ENCODE measurements at places on chromosomes 12 and 14. TPM values are rescaled to one million over a fixed set of nuclear protein-coding genes. Genes with fewer than 3 reads are reported as not detected.

The GDF3 gene
- polyA plus RNA-seq = not detected

GRCh38 chr14:103897075-103897947, 30.9 kb upstream of the TDRD9 start:
- no peaks in the 10 kb centered on the region for H3K4me1 ChIP-seq
- no peak overlapping the region for H3K4me3 ChIP-seq
- no peak for DNase-seq
- no peaks in the 10 kb centered on the region for H3K27me3 ChIP-seq
- H3K36me3 ChIP-seq = no peaks in the 10 kb centered on the region

- no peak for DNase-seq
- no peak overlapping the region for H3K27ac ChIP-seq
- no peak overlapping the region for H3K4me3 ChIP-seq
- no peaks in the 10 kb centered on the region for H3K27me3 ChIP-seq
- H3K4me1 ChIP-seq = no peaks in the 10 kb centered on the region
- H3K36me3 ChIP-seq = no peaks in the 10 kb centered on the region
These were observed 460.4 kb upstream of the CCDC196 start for GRCh38 chr14:66025779-66026178.

- H3K4me1 ChIP-seq = no peaks in the 10 kb centered on the region
- no peak overlapping the region for H3K4me3 ChIP-seq
- H3K36me3 ChIP-seq = no peaks in the 10 kb centered on the region
These were observed 160.4 kb downstream of the NTF3 start for GRCh38 chr12:5592310-5592709.

- peak overlapping the region; percentile 99 for H3K27ac ChIP-seq
- H3K27me3 ChIP-seq = no peaks in the 10 kb centered on the region
- no peaks in the 10 kb centered on the region for H3K36me3 ChIP-seq
- no peak for DNase-seq
- 0 out of 2 replicates have a peak, but pooled peaks cover 3% of the 10 kb centered on the region for H3K4me1 ChIP-seq
These were observed 4.1 kb downstream of the OR10AD1 start for GRCh38 chr12:48198985-48199384.

DNA sequence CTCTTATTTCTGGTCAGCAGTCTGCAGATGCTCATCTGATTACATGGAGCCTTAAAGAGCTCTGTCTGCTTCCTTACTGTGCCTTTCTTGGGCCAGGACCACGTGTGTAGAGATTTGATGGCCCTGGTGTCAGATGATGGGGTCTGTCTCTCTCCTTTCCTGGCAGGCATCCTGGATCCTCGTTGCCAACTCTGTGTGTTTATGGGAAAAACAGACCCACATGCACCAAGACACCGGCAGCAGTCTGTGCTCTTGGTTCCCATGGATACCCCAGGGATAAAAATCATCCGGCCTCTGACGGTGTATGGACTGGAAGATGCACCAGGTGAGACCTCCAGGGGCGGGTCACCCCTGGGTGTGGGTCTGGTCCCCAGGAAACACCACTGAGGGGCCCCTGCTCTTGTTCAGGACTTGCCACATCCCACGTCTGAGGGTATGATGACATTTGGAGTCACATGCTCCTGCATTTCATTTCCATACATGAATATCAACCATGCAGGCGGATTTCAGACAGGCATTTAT, 18.5 kb upstream of the ALDH2 start:
- DNase-seq = no peak
- H3K36me3 ChIP-seq = peaks cover 14% of the 10 kb centered on the region
- H3K27ac ChIP-seq = no peak overlapping the region
- H3K27me3 ChIP-seq = no peaks in the 10 kb centered on the region
- no peak overlapping the region for H3K4me3 ChIP-seq
- no peaks in the 10 kb centered on the region for H3K4me1 ChIP-seq

DNA sequence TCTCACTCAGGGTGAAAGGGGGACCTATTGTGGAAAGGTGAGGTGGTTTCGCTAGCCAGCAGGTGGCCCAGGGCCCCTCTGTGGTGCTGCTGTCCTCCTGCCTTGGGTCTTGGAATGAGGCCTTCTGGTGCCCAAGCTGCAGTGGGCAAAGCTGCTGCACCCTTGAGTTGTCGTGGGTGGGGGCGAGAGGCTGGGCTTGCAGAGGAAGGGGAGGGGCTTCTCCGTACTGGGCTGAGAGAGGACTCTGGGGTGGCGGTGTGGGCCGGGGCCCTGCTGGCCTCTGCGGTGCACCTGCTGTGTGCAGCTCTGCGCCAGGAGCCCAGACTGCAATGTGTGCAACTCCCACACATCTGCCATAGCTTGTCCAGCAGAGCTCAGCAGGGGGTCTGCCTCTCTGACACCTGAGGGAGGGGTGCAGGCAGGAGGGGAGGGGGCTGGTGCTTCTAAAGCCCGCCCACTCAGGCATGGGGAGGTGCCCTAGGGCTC, 145.8 kb downstream of the KIF26A start:
- H3K27me3 ChIP-seq = no peaks in the 10 kb centered on the region
- no peak overlapping the region for H3K27ac ChIP-seq
- no peak overlapping the region for H3K4me3 ChIP-seq
- no peaks in the 10 kb centered on the region for H3K36me3 ChIP-seq
- no peaks in the 10 kb centered on the region for H3K4me1 ChIP-seq

The C14orf132 gene
- 0.12 TPM for polyA plus RNA-seq

GRCh38 chr14:68036202-68036601, 216.6 kb downstream of the RAD51B start:
- DNase-seq = no peak
- H3K27ac ChIP-seq = no peak overlapping the region
- H3K4me3 ChIP-seq = no peak overlapping the region
- H3K27me3 ChIP-seq = no peaks in the 10 kb centered on the region
- no peaks in the 10 kb centered on the region for H3K36me3 ChIP-seq
- no peaks in the 10 kb centered on the region for H3K4me1 ChIP-seq

The MEG3 gene
- polyA plus RNA-seq = 0.10 TPM

- no peaks in the 10 kb centered on the region for H3K36me3 ChIP-seq
- no peak for DNase-seq
- no peaks in the 10 kb centered on the region for H3K27me3 ChIP-seq
- H3K4me1 ChIP-seq = no peaks in the 10 kb centered on the region
- no peak overlapping the region for H3K4me3 ChIP-seq
These were observed 50.4 kb downstream of the ATG14 start for GRCh38 chr14:55361190-55361589.

DNA sequence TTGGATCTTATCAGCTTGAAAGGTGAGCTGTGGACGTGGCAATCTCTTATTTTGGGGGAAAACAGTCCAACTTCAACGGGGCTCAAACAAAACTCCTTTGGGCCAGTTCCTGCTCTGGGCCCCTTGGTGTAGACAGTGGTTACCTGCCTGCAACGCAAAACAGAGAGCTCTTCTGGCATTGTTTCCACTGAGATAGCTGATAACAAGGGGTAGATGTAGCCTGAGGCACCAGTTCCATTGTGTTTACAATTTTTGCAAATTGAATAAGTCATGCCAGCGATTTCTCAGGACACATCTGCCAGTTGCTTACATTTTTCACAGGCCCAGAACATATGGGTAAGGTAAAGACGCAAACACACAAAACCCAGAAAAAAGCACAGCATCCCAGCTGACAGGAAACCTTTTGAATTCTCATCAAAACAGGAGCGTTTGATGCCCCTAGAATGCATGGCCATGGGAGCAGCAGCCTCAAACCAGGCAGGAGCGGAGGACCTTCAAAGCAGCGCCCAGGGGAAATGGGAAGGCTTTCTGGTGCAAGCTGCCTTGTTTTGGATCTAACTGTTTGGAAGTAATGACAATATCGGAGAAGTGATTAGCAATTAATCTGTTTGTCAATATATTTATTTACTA, 259.7 kb downstream of the AACS start:
- H3K4me1 ChIP-seq = no peaks in the 10 kb centered on the region
- H3K4me3 ChIP-seq = no peak overlapping the region
- no peak for DNase-seq
- H3K36me3 ChIP-seq = no peaks in the 10 kb centered on the region

DNA sequence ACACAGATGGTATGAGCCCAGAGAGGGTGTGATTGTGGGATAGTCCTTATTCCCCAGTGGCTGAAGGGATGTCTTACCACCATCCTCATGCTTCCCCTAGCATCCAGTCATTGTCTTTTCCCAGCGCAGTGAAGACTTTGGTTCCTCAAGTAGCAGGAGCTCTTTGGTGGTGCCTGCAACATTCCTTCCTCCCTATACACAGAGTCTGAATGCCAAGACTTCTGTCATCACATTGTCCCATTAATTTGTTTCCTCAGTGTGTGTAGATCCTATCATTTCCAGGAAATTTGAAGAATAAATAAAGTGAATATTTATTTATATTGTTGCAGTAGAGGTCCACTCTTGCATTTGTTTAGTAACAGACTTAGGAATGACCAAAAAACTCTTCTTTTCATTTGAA, 147.2 kb downstream of the DACT1 start:
- H3K4me3 ChIP-seq = no peak overlapping the region
- DNase-seq = no peak
- no peaks in the 10 kb centered on the region for H3K27me3 ChIP-seq
- no peak overlapping the region for H3K27ac ChIP-seq
- H3K4me1 ChIP-seq = no peaks in the 10 kb centered on the region

Data from GM12878 (cell line).